ENCODE measurements at places on chromosomes 5 and 9.

DNA sequence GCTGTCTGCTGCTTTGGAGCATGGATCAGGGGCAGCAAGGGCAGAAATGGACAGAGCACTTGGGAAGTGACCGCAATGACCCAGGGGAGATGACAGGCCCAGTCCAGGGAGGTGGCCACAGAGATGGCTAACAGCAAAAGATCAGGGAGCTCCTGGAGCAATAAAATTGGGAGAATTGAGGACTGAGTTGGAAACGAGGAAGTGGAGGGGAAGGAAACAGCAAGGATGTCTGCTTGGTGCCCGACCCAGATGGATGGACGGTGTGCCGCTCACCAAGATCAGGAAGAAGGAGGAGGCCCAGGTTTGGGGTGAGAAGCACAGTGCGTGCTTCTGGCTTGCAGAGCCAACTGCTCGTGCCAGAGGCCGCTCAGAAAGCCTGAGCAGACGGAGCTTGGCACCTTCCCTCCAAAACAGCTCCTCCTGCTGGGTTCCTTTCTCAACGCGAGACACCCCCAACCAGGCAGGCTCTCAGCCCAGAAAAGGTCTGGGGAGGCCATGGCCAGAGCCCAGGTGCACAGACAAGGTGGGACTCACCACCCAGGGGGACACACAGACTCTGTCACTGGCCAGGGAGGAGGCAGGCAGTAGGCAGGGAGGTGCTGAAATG, 1.7 kb upstream of the SLC34A1 start:
- DNase-seq, result no peak

GRCh38 chr9:76688471-76689238, 75.6 kb upstream of the PCA3 start:
- DNase-seq, result no peak

GRCh38 chr5:76489877-76490688, 87.0 kb downstream of the IQGAP2 start:
- DNase-seq, result no peak

DNA sequence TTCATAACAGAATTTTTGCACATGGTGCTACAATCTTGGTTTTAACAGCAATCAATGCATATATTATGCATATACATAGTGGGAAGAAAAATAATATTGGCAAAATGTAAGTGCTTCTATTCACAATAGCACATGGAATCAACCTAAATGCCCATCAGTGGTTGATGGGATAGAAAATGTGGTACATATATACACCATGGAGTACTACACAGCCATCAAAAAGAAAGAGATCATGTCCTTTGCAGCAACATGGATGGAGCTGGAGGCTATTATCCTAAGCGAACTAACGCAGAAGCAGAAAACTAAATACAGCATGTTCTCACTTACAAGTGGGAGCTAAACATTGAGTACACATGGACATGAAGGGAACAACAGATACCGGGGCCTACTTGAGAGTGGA, 37.2 kb upstream of the TLX3 start:
- DNase-seq, result no peak

DNA sequence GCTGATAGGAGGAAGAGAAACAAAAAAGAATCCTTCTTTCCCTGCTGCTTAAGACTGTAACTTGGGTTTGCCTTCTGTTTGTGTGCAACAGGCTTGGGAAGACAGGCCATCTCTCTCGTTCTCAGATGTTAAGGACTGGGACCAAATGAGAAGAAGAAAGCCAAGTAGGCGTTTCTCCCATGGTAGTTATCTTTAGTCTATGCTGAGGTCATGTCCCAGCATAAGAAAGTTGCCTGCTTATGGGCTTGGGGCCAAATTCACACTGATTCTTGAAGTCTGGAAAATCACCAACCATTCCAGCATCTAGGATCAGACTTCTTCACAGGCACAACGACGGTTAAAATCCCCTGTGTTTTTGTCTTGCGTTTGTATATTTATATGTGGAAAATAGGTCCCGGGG, 44.2 kb upstream of the PALM2AKAP2 start:
- DNase-seq, result no peak

GRCh38 chr5:109723606-109724005, 33.9 kb downstream of the MAN2A1 start:
- DNase-seq, result no peak

- DNase-seq, result no peak
These were observed 56.8 kb downstream of the FGF10 start for GRCh38 chr5:44332285-44332971.

DNA sequence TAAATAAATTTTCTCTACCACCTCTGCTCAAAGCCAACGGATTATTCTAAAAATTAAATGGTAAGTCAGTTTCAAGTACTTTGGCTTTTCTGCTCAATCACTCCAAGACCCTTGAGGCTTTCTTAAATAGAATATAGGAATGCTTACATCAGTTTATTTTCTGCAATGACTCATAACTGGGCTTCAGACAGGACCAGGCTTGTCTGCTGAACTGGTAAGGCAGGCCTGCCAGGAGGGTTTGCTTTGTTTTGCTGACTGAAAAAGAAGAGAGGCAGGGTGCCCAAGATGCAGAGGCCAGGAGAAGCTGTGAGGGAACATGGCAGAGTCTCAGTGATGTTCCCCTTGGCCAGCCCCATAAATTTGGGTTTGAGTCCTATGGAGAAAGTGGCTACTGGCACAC, 60.3 kb upstream of the EPB41L4A start:
- no peak for DNase-seq

DNA sequence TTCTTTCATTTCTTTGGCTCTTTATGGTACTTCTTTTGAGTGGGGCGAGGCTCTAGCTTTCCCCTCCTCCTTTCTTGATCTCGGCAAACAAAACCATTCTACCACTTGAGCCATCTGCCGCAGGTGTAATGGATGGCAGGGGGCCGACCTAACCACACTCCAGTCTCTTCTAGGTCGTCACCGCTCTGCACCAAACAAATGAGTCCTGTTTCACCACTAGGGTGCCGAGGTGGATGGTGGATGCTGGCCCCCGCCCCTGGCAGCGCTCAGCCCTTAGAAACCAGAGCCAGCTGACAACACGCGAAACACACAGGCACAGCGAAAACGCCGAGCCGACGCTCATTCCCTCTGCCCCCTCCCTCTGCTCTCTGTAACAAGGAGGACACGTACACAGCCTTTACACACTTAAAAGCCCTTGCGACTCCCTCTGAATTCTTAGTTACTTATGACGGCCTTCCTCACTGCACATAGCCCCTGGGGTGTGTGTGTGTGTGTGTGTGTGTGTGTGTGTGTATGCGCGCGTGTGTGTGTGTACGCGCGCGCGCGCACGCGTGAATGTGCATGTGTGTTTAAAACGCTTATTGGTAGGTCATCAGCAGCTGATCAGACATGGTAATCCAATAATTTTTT, 199.4 kb downstream of the MEF2C start:
- no peak for DNase-seq

GRCh38 chr9:92752812-92753404, 11.7 kb downstream of the BICD2 start:
- DNase-seq, result no peak

DNA sequence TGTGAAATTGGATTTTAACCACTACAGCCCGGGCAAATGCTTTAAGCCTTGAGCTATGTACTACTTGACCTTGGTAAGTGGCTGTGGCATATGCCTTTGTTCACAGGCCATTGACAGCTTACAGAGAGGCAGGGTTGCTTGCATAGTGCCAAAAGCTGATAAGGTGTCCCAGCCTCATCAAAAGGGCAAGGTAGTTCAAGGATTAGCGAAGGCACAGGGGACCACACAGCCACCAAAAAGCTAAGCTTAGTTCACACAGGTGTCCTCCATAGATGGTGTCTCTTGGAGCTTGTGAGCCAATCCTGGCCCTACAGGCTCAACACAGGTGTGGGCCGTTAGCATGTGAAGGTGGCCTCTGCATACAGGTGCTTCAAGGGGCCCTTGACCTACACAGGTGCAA, 86.8 kb downstream of the ZNF622 start:
- DNase-seq, result no peak

DNA sequence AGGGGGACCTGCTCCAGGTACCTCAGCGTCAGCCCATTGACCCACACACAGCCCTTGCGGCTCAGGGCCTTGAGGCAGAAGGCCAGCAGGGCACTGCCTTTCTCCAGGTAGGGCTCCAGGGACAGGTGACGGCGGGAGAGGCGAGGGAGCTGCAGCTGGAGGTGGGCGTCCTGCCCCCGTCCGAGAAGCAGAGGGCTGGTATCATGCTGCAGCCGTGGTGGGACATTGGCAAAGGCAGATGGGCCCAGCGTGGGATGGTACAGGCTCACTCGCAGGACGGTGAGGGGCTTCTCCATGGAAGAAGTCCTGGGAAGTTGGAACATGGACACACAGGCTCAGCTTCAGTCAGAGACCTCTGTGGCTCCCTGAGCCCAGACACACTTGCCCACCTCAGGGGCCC, 2.5 kb upstream of the DCANP1 start:
- DNase-seq, result no peak

DNA sequence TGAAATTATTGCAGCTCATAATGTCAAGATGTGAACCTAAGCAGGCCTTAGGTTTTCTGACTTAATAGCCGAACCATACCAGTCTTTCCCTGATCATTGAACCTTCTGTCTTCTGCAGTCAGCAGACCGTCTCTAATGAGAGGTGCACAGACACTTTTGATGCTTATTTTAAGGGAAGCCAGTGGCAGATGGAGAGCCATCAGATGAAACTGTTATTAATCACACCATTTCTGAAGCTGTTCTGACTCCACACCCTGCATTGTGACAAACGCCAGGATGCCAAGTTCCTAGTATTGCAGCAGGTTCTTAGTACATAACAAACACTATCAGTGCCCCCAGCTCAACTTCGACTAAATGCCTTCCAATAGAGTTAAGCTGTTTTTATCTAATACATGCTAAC, 43.0 kb downstream of the PIK3R1 start:
- no peak for DNase-seq

- no peak for DNase-seq
These were observed 31.2 kb downstream of the PRDM6 start for GRCh38 chr5:123120197-123120596.

- DNase-seq, result no peak
These were observed 70.7 kb downstream of the PTCD2 start for GRCh38 chr5:72390836-72391235.

GRCh38 chr9:127723444-127723843, 7.6 kb downstream of the TTC16 start:
- no peak for DNase-seq

GRCh38 chr9:36193023-36193422, 2.3 kb downstream of the CLTA start:
- no peak for DNase-seq

- DNase-seq, result no peak
These were observed 23.8 kb upstream of the ZNF131 start for GRCh38 chr5:43096916-43097315.

GRCh38 chr5:124536333-124536732, 210.1 kb downstream of the ZNF608 start:
- DNase-seq, result no peak

GRCh38 chr5:158133369-158133768, 274.4 kb upstream of the CLINT1 start:
- no peak for DNase-seq

- no peak for DNase-seq
These were observed 740.2 kb upstream of the ZNF608 start for GRCh38 chr5:125486634-125487033.

GRCh38 chr5:126274763-126275125, 148.5 kb upstream of the GRAMD2B start:
- no peak for DNase-seq

DNA sequence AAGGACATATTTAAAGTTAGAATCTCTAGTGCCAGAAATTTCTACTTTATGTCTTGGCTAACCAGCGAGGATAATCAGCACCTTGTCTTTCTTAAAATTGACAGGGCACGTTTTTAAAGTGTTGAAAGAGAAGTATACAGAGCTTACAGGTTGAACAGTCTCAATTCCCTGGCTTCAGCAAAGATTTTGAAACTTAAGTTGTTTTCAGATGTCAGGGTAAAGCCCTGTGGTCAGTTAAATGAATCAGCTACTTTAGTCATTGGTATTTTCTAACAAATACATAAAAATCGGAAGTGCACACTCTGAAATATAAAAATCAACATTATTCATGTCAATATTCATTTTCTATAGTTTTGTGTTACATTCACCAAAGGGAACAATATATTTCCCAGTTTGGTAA, 29.1 kb downstream of the SNCAIP start:
- no peak for DNase-seq

DNA sequence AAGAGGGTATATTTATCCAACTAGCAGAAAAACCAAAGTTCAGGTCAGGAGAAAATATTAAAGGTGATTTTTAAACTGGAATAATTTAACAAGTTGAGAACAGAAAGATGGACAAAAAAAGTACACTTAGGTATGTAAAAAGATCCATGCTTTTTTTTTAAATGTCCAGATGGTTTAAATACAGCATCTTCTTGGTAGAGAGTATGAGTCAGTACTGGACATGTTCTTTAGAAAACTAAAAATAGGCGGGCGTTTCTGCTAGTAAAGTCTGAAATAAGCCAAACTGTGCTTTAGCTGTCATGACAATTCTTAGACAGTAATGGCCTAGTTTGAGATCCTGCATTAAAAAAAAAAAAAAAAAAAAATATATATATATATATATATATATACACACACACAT, 255.9 kb upstream of the ST8SIA4 start:
- no peak for DNase-seq

- no peak for DNase-seq
These were observed 3.9 kb upstream of the NFIB start for GRCh38 chr9:14317667-14318320.

DNA sequence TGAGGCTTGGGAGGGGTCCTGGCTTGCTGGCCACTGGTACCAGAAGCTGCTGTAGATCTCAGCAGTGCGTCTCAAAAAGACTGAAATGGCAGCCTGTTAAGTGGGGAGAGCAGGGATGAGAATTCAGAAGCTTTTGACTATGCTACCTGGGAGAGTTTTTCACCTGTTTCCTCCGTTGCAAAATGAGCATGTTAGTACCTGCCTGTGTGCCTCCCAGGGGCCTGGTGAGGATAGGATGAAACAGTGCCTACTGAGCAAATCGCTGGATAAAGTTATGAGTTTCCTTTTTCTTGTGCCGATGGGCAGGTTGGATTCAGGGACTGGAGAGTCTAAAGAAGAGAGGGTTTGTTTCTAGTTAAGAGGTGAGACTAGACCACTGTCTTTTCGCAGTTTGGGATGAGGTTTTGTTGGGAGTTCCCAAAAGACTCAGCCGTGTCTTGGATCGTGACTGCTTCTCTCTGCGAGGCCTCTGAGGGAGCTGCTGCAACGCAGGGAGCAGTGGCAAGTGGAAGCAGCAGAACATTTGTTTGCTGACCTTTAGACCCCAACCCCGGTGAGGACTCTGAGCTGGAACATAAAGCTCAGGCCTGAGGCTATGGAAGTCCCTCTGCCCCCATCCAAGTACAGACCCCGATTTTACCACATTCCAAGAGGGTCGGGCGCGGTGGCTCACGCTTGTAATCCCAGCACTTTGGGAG, 1.4 kb downstream of the RALGPS1 start:
- DNase-seq, result no peak
